ENCODE measurements at places on chromosomes 16 and 17.

DNA sequence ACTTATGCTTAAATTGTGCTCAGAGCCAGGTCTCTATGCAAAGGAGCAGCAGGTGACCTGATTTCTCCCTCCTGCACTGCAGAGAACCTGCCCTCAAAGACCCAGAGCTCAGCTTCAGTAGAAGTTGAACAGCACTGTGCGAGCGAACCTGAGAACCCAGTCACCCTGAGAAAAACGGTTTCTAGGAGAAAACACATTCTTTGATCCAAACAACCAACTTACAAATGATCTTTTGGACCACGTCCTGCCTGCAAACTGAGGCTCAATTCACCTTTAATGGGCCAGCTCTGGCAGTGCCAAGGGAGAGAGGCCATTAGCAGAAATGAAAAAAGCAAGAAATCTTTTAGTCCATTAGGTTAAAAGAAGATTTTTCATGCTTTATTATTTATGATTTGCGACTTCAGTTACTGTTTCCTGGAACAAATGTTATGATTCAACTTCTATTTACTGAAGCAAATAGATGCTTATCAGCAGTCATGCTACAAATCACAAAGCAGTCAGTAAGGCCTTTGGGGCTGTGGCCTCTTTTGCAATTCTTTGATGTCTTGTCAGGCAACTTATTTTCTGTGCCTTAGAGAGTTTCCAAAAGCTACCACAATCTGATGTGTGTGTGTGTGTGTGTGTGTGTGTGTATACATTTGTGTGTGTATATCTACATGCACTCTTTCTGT is 65.7 kb upstream of the LRRC37A3 start:
- DNase-seq: no peak

DNA sequence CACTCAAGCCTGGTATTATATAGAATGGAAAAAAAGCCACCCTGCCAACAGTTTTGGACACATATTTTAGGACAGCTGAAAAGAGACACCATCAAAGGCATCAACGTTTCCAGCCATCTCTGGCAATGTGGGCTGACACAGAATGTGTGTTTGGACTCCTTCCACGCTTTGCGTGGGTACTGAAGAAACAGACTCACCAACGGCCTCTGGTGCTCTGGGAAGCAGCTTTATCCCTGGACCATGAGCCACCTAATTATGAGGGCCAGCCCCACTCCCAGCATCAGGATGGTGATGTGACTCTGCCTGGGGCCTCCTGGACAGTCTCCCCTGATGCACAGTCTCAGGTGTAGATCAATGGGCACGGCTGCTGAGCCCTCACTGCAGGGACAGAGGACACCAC is 27.9 kb downstream of the CCDC57 start:
- DNase-seq: peak; percentile 31

DNA sequence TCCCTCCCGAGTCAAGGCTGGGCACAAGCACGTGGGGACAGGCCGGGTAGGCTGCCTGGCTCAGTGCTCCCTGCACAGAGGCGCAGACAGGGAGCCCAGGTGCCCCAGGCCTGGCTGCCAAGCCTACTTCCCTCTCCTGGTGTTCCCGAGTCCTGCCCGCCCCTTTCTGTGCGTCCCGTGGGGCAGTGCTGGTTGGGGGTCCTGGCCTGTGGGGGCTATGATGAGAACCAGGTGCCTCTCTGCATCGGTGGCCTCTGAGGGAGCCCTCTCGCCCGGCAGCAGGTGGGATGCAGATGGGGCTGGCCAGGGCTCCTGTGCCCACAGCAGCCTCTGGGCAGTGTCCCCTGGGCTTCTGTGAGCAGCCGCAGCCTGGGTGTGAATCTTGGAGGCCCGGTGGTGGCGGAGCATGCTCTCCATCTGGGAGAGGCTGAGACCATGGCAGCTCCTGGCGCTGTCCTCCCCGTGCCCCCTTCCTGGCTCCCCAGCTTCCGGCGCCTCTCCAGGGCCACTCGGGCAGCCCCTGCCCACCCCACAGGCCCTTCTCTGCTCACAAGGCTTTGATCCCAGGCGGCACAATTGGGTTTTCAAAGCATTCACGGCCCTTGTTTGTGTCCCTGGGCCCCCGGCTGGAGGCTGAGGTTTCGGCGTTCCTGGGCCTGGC is 7.2 kb downstream of the CENPX start:
- DNase-seq: no peak

- no peak for DNase-seq
Measured at GRCh38 chr17:74427048-74427762, 4.7 kb upstream of the GPRC5C start.

DNA sequence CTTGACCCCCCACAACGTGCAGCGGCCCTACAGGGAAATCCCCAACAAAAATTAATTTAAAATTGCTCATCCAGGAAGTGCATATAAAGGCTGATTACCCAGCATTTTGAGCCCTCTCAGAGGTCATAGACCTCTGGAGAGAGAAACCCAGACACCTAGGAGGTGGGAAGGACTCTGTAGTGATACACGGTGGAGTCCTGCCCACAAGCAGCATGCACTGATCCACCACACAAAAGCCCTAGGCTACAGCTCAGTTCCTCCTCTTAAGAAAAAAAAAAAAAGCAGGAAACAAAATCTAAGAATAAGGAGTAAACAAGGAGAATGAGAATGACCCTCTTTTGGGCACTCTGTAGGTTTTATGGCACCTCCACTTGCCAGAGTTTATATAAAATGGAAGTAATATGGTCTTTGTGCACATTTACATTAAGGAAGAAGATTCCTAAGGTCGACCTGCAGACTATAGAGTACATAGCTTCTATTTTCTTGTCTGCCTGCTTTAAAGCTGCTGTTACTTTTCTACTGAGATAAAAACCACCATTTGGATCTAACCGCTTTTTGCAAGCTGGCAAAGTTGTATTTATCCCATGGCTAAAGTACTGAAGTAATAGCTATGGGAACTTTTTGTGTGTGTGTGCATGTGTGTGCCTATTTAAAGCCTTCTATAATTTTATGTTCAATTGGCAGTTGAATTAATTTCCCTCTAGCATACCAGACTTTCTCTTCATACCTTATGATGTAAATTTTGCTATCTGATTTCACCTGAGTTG is 46.9 kb downstream of the ACSM1 start:
- no peak for DNase-seq

DNA sequence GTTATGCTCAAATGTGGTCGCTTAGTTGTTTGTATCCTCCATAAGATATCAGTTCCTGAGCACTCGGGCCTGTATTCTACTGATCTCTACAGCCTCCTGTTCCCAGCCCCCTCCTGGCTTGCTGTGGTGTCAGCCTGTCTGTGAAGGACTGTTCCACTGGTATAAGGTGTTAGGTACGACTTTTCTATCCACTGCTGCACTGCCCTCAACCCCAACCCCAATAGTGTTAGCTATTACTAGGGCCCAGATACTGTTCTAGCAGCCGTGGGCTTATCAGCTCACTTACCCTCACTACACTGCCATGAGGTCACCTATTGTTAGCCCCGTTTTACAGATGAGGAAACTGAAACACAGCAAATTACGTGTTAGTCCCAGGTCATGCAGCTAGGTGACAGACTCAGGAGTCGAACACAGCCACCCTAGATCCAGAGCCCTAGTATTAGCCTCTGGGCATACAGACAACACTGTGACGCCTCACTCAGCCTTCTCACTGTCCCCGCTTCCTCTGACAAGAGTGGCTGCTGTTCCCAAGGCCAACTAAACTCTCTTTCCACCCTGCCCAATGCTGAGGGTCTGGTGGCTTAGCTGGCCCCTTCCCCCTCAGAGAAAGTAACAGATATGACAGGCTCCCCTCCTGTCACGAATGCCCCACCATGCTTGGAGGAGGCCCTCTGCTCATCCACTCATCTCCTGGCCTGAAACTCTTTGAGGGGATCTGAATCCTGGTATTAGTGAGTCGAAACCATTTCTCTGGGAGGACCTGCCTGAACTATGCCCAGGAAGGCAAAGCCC is 25.6 kb upstream of the ZNF652 start:
- DNase-seq: peak; percentile 16

DNA sequence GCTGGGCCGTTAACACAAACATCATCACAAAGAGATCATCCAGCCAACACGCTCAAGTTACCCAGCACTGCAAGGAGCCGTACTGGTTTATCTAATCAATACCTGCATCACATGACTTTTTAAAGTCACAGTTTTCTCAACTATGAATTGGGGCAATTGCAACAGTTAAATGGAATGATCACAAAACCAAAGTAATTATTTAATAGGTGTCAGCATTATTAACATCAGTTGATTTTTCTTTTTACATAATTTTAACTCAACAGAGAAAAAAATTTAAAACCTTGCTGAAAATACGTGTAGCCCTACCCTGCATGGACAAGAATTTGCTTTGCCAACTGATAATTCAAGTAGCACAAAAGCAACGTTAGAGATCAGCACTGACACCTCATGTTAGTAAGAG is 95.7 kb upstream of the SOX9 start:
- no peak for DNase-seq

- no peak for DNase-seq
Measured at GRCh38 chr17:57080718-57081117, 4.3 kb upstream of the AKAP1 start.

DNA sequence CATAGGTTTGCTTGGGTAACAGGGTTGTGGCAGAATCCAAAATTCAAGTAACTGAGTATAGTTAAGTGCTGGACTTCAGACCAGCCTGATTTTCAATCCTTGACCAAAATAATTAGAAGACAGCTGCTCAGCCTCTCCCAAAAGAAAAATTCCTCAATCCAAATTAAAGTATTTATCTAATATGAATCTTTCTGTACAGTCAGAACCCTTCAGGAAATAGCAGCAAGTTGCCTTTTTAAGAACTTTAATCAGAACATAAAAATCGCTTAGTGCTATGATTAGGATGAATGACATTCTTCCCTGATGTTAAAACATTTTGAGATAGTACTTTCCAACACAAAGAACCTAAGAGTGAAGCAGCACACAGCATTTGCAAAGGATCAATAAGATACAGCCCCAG is 50.2 kb downstream of the CFDP1 start:
- DNase-seq: no peak

DNA sequence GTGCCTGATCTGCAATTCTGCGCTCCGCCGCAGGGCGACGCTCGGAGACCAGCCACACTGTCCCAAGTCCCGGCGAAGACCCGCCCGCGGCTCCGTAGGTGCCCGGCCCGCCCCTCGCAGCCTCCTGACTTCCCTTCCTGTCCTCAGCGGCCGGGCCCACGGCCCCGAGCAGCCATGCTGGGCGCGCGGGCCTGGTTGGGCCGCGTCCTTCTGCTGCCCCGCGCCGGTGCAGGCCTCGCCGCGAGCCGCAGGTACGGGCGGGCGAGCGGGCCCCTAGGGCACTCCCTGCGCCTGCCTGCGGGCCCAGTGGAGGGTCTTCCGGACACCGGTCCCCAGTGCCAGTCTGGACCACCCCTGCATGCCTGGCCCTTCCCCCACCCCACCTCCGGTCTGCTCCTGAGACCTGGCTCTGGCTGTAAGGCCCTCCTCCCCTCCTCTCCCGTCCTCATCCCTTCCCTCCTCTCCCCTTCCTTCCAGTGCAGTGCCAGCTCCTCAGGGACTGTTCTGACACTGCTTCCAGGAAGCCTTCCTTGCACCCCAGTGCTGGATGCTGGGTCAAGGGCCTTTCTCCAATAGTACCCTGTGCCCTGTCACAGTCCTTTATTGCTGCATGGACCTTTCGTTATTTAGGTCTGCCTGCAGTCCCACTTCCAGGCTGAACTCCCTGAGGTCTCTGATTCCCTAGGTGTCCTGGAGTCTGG is at the start of gene SPATA20:
Gene SPATA20, plus strand, starts transcription at position 140 of the 701 bp plus-strand sequence. Its CDS starts 35 bp downstream, at position 175.
- DNase-seq: peak; percentile 95

DNA sequence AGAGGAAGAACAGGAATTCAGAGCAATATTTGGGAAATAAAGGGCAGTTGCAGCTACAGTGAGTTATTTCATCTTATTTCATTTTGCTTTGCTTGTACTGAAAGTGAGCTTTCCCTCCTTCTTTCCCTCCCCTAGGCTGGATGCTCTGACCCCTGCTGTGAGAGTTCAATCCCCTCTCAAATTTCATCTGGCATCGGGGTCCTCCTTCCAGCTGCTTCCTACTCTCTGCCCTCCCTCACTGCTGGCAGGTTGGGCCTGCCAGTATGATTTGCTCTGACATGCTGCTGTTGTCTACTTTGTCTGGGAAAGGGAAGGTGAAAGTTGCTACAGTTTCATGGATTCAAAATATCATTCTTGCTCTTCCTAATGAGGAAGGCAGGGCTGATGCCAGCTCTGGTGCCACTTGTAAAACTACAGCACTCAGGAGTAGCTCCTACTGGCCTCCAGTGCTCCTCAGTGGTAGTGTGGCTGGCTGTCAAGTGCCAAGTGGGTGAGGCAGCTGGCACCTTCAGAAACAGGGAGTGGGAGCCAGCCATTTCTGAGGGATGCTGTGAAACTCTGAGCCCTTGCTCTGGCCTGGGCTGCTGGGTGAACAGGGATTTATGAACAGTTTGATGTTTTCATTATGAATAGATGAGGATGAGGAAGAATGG is 408.6 kb downstream of the HAPSTR1 start:
- no peak for DNase-seq

DNA sequence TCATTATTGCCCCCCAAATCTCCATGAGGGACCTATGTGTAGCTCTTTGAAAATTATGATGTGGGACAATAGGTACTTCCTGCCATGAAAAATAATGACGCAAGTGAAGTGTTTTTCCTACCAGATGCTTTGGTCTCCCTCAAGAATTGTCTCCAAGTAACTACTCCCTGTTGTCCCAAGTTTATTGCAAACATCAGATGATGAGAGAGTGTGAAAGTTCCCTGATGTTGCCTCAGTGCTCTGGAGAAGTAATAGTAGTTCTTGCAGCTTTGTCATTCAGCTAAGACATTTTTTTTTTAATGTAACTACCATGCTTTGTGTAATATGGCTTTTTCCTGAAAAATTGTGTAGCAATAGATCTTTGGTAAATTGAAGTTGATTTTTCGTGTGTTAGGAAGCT is 20.1 kb downstream of the LPCAT2 start:
- no peak for DNase-seq

DNA sequence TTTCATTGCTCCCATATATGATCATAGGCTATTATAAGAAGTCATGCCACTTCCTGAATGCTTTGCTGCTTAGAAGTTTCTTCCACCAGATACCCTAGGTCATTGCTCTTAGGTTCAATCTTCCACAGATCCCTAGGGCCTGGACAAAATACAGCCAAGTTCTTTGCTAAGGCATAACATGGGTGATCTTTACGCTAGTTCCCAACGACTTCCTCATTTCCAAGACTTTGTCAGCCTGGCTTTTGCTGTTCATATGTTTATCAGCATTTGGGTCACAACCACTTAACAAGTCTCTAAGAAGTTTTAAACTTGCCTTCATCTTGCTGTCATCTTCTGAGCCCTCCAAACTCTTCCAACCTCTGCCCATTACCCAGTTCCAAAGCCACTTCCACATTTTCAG is 20.1 kb upstream of the DLX3 start:
- DNase-seq: no peak

DNA sequence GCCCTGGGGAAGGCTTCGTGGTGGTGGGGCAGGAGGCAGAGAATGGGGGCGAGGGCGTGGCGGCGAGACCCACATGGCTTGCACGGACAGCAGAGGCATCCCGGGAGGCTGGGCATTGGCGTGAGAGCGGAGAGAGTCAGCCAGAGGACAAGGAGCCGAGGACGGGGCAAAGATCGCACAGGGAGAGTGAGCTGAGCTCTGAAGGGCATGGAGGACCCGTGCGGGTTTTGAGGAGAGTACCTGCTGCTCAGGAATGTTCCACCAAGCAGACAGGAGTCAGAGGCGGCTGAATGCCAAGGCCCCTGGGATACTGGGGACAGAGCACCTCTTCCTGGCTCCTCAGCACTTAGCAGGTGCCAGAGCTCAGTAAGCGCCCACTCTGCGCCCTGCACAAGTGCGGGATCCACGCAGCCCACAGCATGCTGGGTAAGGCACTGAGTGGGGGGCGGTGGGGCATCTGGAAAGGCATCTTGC is 47.8 kb downstream of the ARHGAP27 start:
- DNase-seq: no peak
